Stromal cell of bone marrow (primary cell): ENCODE measurements at places on chromosomes 4 and X.

DNA sequence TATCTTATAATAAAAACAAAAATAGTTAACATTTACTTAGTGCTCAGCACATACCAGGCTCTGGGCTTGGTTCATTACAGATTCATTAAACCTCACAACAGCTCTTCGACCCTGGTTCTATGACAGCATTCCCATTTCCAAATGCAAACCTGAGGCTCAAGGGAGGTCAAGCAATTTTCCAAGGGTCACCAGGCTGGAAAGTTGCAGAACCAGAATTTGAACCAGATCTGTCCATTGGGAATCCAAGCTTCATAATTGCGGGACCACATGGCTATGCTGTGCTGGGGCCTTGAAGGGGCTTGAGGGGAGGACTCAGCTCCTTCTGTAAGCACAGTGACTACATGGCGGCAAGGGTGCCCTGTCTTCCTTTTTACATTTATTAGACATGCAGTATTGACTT lies 197.3 kb upstream of the LNX1 start:
- DNase-seq: no peak

- no peak for DNase-seq
Observed at GRCh38 chrX:17922303-17922702, 61.2 kb upstream of the RAI2 start.

GRCh38 chr4:8437281-8437680 lies 3.2 kb downstream of the ACOX3 start:
- DNase-seq: no peak

DNA sequence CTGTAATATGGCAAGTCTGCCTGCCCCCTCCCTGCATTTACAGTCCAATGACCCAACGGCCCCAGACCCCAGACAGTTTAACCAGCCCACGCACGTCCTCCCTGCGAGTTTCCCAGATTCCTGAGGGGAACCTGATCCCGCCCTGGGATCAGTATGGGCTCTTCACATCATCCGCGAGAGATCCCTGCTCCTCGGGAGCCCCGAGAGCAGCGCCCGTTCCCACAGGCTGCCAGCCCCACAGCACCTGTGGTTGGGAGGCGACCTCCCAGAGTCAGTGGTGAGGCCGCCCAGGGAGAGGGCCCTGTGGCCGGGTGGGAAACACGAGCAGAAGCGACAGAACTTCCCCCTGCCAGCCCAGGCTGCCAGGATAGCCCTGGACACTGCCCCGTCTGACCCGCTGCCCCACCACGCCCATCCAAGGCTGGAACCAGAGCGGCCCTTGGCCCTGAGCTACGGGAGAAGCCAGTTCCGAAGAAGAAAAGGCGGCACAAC lies 32.8 kb downstream of the TSC22D3 start:
- no peak for DNase-seq

GRCh38 chrX:105872941-105873340 lies 50.6 kb downstream of the NRK start:
- peak; percentile 0 for DNase-seq
